Dermis microvascular lymphatic vessel endothelial cell (primary cell): ENCODE measurements at places on chromosomes 13 and 19. TPM values are rescaled to one million over a fixed set of nuclear protein-coding genes. Genes with fewer than 3 reads are reported as not detected.

Gene KLK8
- total RNA-seq = not detected in 2 replicates

Gene CGB5
- total RNA-seq = not detected in 2 replicates

Gene WTIP
- total RNA-seq = 24.0 and 52.0 TPM in 2 replicates

Gene NLRP5
- not detected in 2 replicates for total RNA-seq
